ENCODE measurements at places on chromosomes 3 and 15. TPM values are rescaled to one million over a fixed set of nuclear protein-coding genes. Genes with fewer than 3 reads are reported as not detected.

Gene AGBL1
- total RNA-seq = not detected

Gene CNTN4
- total RNA-seq = 0.35 TPM

Gene GOLGA6D
- total RNA-seq = not detected

Gene C15orf62
- 0.83 TPM for total RNA-seq

Gene LAMB2
- total RNA-seq = 459 TPM

Gene NEK10
- total RNA-seq = 0.91 TPM

Gene MAGI1
- total RNA-seq = 11.5 TPM

- H3K27ac ChIP-seq = no peak overlapping the region
- H3K27me3 ChIP-seq = no peaks in the 10 kb centered on the region
- H3K4me3 ChIP-seq = no peak overlapping the region
- no peaks in the 10 kb centered on the region for H3K4me1 ChIP-seq
Measured at GRCh38 chr3:27095553-27096222, 273.5 kb downstream of the NEK10 start.

DNA sequence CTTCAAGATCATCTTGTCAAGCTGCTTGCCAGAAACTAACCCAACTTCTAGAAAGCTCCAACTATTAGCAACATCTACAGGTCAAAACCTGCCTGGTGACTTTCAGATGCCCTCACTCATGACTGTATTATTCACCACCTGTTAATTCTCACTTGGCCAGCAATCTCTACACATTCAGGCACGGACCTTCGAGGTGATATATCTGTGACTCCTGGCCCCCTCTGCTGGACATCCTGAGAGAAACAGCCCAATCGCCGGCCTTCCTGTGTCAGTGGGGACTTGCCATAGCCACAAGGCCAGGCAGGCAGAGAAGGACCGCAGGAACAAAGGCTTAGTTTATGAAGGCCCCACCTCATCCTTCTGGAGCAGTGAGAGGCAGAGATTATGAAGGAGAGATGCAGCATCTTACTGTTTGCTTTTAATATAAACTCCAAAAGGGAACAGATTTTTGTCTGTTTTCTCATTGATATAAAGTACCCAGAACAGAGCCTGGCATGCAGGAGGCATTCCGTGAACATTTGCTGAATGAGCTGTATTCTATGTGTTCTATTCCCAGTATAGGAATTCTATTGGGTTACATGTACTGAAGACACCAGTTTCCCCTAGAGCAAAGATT, 24.4 kb upstream of the OCA2 start:
- no peak for DNase-seq
- no peaks in the 10 kb centered on the region for H3K27me3 ChIP-seq
- H3K36me3 ChIP-seq = no peaks in the 10 kb centered on the region
- H3K4me1 ChIP-seq = no peaks in the 10 kb centered on the region
- no peak overlapping the region for H3K4me3 ChIP-seq

DNA sequence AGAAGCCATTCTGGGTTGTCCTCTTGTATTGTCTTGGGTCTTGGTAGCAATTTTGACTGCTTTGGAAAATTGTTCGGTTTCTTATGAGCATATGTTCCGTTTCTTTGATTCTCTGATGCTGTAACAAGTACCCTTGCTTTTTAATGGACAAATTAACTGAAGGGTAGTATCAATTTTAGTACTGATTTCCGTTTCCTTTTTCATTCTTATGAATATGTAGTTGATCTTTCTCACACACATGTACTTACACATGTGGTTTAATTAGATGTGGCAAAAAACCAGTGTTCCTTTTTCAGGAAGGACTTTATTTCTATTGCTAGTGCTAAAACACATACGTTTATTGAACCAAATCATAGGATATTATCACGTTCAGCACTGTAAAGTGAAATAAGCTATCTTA, 119.1 kb downstream of the TCF12 start:
- H3K4me3 ChIP-seq = no peak overlapping the region
- H3K4me1 ChIP-seq = peaks cover 1% of the 10 kb centered on the region
- no peaks in the 10 kb centered on the region for H3K27me3 ChIP-seq

GRCh38 chr15:69394556-69395282, 19.4 kb upstream of the KIF23 start:
- H3K4me1 ChIP-seq = no peaks in the 10 kb centered on the region
- H3K4me3 ChIP-seq = peak overlapping the region; percentile 7
- H3K27me3 ChIP-seq = no peaks in the 10 kb centered on the region
- no peak overlapping the region for H3K27ac ChIP-seq
- H3K36me3 ChIP-seq = no peaks in the 10 kb centered on the region
- peak; percentile 89 for DNase-seq

Data from ovary (tissue), 10 donors.